ENCODE measurements at places on chromosomes 1 and 21. TPM values are rescaled to one million over a fixed set of nuclear protein-coding genes. Genes with fewer than 3 reads are reported as not detected.
A peak's percentile ranks its signal among the peaks of the same experiment; 100 is the strongest.

GRCh38 chr1:55382806-55383305 is 167.7 kb upstream of the USP24 start:
- no peak overlapping the region for H3K4me3 ChIP-seq
- H3K27me3 ChIP-seq, result no peaks in the 10 kb centered on the region
- H3K27ac ChIP-seq, result no peak overlapping the region
- H3K4me1 ChIP-seq, result no peaks in the 10 kb centered on the region

GRCh38 chr1:204274446-204274845 is 60.7 kb upstream of the GOLT1A start:
- no peak overlapping the region for H3K27ac ChIP-seq
- H3K36me3 ChIP-seq, result peaks cover 41% of the 10 kb centered on the region
- peaks cover 9% of the 10 kb centered on the region for H3K4me1 ChIP-seq
- no peaks in the 10 kb centered on the region for H3K27me3 ChIP-seq
- no peak for DNase-seq

GRCh38 chr1:53947172-53947907 is 1.2 kb downstream of the LRRC42 start:
- no peaks in the 10 kb centered on the region for H3K27me3 ChIP-seq
- peaks cover 21% of the 10 kb centered on the region for H3K36me3 ChIP-seq
- no peak overlapping the region for H3K27ac ChIP-seq

GRCh38 chr1:183416850-183417771 is 1.1 kb downstream of the NMNAT2 start:
- H3K4me1 ChIP-seq, result peaks cover 31% of the 10 kb centered on the region
- peak overlapping the region; percentile 83 for H3K4me3 ChIP-seq
- DNase-seq, result no peak
- no peaks in the 10 kb centered on the region for H3K27me3 ChIP-seq
- no peaks in the 10 kb centered on the region for H3K36me3 ChIP-seq
- H3K27ac ChIP-seq, result peak overlapping the region; percentile 43

Gene S100A9
- total RNA-seq, result 4.3 TPM

GRCh38 chr1:158335213-158335532 is 3.8 kb upstream of the CD1B start:
- no peak for DNase-seq
- H3K36me3 ChIP-seq, result no peaks in the 10 kb centered on the region
- H3K4me1 ChIP-seq, result no peaks in the 10 kb centered on the region

Gene SNRNP40
- total RNA-seq, result 56.0 TPM

Gene TENT5C
- total RNA-seq, result 3.9 TPM

Gene ABCG1
- total RNA-seq, result 5.6 TPM

DNA sequence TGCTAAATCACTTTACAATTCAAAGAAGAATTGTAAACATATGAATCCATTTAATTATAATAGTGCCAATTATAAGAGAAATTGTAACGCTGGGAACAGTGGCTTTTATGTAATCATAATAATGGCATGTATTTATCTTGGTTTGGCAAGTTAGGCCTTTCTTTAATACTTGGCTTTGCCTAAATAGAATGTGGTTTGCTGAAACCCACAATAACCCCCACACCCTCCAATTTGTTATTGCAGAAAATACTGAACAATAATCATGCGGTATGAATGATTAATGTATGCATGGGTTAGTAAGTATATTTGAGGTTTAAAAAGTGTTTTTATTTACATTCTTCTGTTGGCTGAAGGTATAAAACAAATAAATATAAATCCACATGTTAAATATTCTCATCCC is 138.2 kb downstream of the NFIA start:
- no peak overlapping the region for H3K27ac ChIP-seq
- no peaks in the 10 kb centered on the region for H3K27me3 ChIP-seq
- peaks cover 13% of the 10 kb centered on the region for H3K4me1 ChIP-seq
- no peak overlapping the region for H3K4me3 ChIP-seq
- 0 out of 2 replicates have a peak, but pooled peaks cover 4% of the 10 kb centered on the region for H3K36me3 ChIP-seq
- no peak for DNase-seq

GRCh38 chr1:59672851-59673572 is 141.7 kb upstream of the HOOK1 start:
- no peaks in the 10 kb centered on the region for H3K36me3 ChIP-seq
- H3K27ac ChIP-seq, result no peak overlapping the region
- no peak for DNase-seq
- H3K4me1 ChIP-seq, result 0 out of 2 replicates have a peak, but pooled peaks cover 2% of the 10 kb centered on the region
- H3K4me3 ChIP-seq, result no peak overlapping the region

Gene ARHGEF10L
- total RNA-seq, result 21.6 TPM

DNA sequence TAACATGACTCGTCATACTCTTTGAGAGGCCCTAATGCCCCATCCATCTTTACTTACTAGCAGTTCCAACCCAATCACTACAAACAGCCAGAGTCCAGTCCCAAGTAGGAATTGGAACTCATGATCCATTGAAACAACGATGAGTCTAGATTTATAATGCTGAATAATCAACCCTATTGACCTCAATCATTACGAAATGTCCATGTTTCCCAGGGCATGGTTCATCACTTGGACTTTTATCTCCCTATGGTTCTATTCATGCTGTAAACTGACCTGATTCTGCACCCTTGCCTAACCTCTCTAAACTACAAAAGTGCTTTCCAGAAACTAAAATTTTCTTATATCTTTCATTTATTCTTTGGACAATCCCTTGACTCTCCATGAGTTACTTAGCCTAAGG is 840.0 kb upstream of the B3GALT2 start:
- H3K27ac ChIP-seq, result no peak overlapping the region
- no peaks in the 10 kb centered on the region for H3K27me3 ChIP-seq
- DNase-seq, result no peak

- H3K4me3 ChIP-seq, result peak overlapping the region; percentile 29
- H3K27ac ChIP-seq, result peak overlapping the region; percentile 96
- peaks cover 82% of the 10 kb centered on the region for H3K4me1 ChIP-seq
- H3K27me3 ChIP-seq, result no peaks in the 10 kb centered on the region
These were observed 139.9 kb downstream of the DHRS3 start for GRCh38 chr1:12477936-12478611.

GRCh38 chr1:186202271-186202764 is 172.7 kb downstream of the TPR start:
- DNase-seq, result no peak
- H3K36me3 ChIP-seq, result no peaks in the 10 kb centered on the region
- no peak overlapping the region for H3K4me3 ChIP-seq
- no peaks in the 10 kb centered on the region for H3K4me1 ChIP-seq

- H3K36me3 ChIP-seq, result no peaks in the 10 kb centered on the region
- H3K4me1 ChIP-seq, result no peaks in the 10 kb centered on the region
- no peak overlapping the region for H3K4me3 ChIP-seq
- no peak for DNase-seq
- no peaks in the 10 kb centered on the region for H3K27me3 ChIP-seq
- H3K27ac ChIP-seq, result no peak overlapping the region
These were observed 201.5 kb upstream of the ESRRG start for GRCh38 chr1:216924732-216925131.
